ENCODE measurements at places on chromosomes 3 and 15. TPM values are rescaled to one million over a fixed set of nuclear protein-coding genes. Genes with fewer than 3 reads are reported as not detected.

- peak; percentile 84 for DNase-seq
Observed at GRCh38 chr15:90143166-90143655, 40.9 kb upstream of the IDH2 start.

The PCCB gene
- total RNA-seq: 98.6 TPM

DNA sequence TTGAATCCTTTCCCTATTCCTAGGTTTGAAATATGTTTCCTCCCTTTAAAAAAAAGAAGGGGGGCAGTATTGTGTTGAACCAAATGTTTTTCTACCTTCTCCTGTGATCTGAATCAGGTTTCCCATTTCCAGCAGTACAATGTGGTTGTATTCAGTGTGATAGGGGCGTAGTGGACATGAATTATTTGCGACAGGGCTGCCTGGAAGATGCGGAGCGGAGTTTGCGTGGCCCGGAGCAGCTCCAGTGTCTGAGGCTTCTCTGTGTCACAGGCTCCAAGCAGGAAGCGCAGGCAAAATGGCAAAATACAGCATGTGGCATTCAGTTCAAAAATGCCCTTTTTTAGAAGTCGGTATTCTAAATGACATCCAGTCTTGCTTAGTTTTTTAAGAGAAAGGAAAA is 154.4 kb downstream of the PGPEP1L start:
- peak; percentile 89 for DNase-seq

- no peak for DNase-seq
Observed at GRCh38 chr15:85444122-85444745, 63.8 kb downstream of the AKAP13 start.

The EPHB1 gene
- 1.4 TPM for total RNA-seq

The SENP2 gene
- 25.1 TPM for total RNA-seq

DNA sequence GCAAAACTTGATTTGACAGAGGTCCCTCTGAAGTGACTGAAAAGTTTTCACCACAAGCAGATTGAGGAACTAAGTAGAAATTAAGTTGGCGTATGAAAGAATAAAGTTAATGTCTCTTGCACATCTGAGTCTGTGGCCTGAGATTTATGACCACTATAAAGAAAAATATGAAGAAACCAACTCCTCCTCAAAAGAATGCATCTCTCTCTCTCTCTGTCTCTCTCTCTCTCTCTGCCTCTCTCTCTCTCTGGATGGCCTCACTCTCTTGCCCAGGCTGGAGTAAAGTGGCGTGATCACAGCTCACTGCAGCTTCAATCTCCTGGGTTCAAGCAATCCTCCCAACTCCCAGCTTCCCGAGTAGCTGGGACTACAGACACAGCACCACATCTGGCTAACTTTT is 55.2 kb downstream of the RPL22L1 start:
- no peak for DNase-seq

- peak; percentile 81 for DNase-seq
Observed at GRCh38 chr3:127325629-127325961, 37.7 kb upstream of the PRR20G start.

- no peak for DNase-seq
Observed at GRCh38 chr15:88303395-88303794, 46.9 kb upstream of the NTRK3 start.

The DIS3L gene
- 40.3 TPM for total RNA-seq

DNA sequence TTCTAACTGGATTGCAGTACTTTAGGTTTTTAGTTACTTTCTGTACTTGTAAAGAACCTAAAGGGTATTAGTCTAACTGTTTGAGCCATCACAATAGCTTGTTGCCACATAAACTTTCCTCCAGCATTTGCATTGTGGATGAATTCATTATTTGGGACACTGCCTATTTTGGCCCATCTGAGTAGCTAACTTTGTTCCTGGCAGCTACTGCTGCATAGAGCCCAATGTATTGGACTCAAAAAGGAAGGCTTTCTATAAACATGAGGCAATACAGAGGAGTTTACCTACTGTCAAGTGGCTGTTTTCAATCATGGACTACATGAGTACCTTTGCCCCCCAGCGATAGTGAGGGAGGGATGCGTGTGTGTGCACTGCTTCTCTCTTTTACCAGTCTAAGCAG is 1.9 kb downstream of the ROBO2 start:
- DNase-seq: no peak

- no peak for DNase-seq
Observed at GRCh38 chr3:71652781-71653413, 69.4 kb upstream of the FOXP1 start.

The ULK4 gene
- total RNA-seq: 4.6 TPM
